ENCODE measurements at places on chromosomes 1 and 21.

DNA sequence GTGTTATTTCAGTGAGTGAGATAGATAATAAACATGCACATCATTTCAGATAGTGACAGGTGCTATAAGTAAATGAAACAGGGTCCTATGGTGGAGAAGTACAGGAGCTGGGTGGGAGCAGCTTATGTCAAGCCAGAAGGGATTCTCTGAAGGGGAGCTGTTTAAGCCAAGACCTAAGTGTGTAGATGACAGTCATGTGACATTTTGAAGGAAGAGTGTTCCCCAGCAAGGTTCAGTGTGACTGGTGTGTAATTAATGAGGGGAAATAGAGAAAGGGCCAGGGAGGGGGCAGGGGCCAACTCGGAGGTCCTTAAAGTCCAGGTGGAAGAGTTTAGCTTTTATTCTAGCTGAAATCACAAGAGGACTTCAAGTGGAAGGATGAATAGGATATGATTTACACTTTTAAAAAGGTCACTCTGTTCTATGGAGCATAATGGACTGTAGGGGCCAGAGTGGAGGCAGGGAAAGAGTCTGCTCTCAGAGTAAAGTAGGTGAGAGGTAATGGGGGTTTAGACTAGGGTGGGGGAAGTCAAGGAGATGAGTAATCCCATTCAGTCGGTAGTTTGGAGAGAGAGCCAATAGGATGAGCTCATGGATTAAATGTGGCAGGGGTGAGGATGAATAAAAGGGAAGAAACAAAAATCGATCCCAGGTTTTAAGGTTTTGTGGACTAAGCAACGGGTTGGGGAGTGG is 243.1 kb downstream of the CACNA1E start:
- no peak for DNase-seq

DNA sequence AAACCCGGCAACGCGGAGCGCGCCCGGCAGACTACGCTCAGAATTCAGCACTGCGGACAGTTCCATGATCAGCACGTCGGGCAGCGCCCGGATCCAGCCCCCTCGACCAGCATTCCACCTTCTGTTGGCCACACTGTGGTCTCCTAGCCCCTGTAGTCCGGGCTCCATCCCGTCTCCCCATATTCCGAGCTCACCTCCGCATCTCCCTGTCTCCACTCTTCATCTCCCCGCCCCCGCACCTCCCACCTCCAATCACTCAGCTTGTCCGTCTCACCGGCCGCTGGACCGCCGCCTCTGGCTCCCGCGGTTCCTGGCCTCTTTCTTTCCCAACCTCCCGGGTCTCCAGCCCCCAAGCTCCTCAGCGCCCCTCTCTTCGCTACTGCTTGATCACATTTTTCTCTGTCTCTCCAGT is 500 bp downstream of the EPHA10 start:
- DNase-seq = peak; percentile 85

DNA sequence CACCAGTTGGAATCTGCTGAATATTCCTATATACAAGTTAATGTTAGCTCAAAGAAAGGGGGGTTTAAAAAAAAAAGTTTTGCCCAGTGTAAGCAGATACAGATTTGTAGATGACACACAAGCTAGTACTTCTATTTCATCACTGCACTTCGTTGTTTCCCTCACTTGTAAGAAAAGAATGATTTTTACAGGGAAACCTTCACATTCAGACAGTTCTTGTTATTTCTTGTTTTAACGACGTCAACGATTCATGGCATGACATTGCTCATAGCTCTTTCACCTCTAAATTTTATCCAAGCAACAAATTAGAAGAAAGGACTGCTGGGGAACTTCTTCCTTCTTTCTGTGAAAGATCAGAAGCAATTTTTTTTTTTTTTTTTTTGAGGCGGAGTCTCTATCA is 25.7 kb upstream of the C1orf105 start:
- DNase-seq = no peak

GRCh38 chr1:36142121-36142520 is 7.2 kb downstream of the TRAPPC3 start:
- no peak for DNase-seq

- DNase-seq = no peak
These were observed 226.2 kb downstream of the AKT3 start for GRCh38 chr1:243623841-243624240.
